NCI-H69 (cell line): ENCODE measurements at places on chromosomes 4 and X.

DNA sequence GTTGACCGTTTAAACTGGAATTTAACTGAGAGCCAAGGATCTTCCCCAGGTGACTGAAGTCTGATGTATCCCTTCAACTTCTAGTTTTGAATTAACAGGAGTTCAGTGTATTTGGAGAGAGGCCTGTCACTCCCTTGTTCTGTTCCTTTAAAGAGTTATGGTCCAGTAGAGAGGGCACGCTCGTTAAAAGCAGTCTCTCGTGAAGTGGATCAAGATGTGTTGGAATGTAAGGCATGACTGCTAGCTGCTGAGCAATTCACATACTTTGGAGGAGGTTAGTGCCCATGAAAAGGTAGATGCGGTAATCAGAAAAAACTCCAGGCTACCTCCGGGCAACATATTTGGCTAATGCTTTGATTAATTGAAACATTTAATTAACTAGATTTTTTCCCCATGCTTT is 65.7 kb downstream of the SHROOM2 start:
- DNase-seq = no peak

DNA sequence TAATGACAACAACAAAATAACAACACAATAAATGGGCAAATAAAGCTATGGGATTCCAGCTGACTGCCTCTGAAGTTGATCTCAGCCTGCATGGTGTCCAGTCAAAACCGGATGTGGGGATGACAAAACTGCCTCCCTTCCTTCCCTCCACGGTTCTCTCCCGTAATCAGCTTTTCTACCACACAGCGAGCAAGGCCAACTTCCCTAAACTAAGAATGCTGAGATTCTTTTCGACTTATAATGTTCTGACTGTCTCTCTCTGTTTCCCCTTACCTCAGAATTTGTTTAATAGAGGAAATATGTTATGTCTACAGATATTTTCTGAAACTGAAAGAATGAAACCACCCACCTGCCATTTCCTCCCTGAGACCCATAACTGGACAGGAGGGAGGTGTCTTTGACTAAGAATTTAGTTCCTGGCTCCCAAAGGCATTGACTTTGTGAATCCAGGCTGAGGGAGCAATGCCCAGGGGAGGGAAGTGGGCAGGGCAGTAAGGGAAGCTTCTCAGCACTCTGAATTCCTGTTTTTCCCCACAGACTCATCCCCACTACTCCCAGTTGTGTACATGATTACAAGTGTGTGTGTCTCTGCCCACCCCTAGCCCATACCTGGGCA is 1.0 kb upstream of the TLR1 start:
- DNase-seq = no peak

GRCh38 chr4:78308517-78308916 is 243.1 kb upstream of the ANXA3 start:
- DNase-seq = no peak

- peak; percentile 49 for DNase-seq
Observed at GRCh38 chrX:139203651-139204570, 326.6 kb upstream of the F9 start.

DNA sequence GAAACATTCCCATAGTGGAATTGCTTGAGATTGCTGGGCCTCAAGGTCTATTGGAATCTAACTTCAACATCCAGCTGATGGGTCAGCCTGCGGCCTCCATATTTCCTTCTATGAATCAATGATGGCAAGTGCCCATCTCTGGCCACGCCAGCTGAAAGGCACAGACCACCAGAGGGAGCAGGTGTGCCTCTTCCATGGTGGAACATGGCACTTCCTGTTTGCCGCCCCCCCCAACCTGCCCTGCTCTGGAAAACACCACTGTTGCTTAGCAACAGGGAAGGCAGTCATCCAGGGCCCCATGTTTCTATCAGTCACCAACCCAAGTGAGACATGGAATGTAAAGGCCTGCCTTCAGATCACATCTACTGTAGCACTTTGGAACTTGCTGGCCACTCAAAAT is 11.6 kb downstream of the PAGE4 start:
- peak; percentile 61 for DNase-seq

DNA sequence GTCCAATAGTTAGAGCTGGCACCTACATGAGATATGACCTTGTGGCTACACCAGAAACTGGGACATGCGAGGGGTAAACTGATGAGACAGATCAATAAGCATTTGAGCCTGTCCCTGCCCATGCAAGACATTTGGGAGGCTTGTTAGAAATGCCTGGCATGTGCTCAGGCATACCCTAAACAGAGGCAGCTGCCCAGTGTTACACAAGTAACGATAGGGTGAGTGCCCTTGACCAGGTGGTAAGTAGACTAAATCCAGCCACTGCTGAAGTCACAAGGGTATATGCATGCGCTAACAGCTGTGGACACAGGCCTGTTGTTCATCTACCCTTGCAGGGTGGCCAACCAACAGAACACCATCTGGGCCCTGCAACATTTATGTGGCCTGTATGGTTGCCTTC is 56.1 kb upstream of the CCDC149 start:
- no peak for DNase-seq

- DNase-seq = no peak
Observed at GRCh38 chrX:69014200-69014599, 151.1 kb downstream of the PJA1 start.

DNA sequence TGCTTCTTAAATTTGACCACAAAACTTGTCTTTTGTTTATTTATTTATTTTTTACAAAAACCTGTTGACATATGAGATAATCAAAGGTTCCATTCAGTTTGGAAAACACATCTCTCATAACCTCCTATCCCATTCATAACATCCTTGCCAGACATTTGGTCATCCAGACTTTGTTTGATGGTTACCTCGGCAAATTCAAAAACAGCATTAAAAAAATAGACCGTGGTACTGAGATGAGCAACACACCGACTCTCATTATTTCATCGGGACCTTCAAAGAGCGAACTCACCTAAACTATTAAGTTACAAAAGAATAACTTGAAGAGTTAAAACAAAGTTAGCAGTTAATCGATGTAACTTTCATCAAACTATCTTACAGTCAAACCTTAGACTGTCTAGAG is 85.8 kb upstream of the RPS6KA3 start:
- no peak for DNase-seq

DNA sequence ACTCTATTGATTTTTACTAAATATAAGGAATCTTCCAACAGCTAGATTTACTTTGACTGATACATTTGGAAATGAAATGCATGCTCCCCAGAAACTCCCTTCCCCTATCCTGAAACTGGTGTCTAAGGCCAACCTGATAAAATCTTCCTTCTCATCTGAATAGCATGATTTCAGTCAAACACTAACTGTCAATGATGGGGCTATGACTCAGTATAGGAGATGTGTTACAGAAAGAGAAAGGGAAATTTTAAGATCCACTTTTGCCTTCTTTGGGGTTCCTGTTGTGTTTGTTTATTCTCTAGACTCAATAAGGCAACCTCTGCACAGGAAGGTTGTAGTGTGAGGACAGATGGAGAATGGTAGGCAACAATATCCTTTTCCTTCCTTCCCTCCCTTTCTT is 160.7 kb downstream of the MOSPD2 start:
- no peak for DNase-seq

- no peak for DNase-seq
Observed at GRCh38 chr4:122917731-122918130, 4.7 kb downstream of the NUDT6 start.

DNA sequence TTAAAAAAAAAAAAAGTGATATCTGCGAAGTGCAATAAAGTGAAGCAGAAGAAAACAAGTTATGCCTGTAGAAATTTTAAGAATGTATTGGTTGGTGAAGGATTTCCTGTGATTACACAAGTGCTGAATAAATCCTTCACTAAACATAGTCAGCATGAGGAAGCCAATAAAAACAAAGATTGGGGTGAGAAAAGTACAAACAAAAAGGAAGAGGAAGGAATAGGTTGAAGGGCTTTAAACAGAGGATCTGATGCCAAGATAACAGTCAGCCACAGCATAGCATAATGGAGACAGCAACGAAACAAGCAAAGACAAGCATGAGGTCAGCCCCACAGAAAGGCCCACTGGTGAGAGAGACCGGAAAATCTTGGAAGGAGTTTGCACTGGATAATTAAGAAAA is 372.2 kb downstream of the ADAM29 start:
- DNase-seq = no peak

GRCh38 chrX:2632533-2633504 is 58.3 kb upstream of the CD99 start:
- DNase-seq = no peak

GRCh38 chr4:151038452-151039157 is 23.5 kb upstream of the LRBA start:
- no peak for DNase-seq

DNA sequence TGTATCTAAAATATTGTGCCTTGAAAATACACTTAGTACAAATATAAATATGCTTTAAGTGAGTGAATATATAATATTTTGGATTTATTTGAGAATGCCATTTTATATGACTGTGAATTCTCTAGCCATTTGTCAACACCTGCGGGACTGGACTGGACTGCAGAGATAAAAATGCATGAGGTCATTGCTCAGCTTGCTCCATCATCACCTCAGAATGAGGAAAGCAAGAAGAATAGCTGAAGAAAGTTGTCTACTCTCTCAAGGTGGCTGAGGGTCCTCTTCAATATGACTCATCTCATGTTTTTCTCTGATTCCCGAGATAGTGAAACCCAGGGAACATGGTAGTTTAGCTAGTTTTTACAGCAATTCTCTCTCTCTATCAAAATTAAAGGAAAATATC is 732.5 kb upstream of the AGA start:
- DNase-seq = no peak
